ENCODE measurements at places on chromosomes 5 and 9. TPM values are rescaled to one million over a fixed set of nuclear protein-coding genes. Genes with fewer than 3 reads are reported as not detected.

The NFIB gene
- 217 TPM for total RNA-seq

The PCDHAC2 gene
- 3.0 TPM for total RNA-seq

The ATP6V1G1 gene
- 127 TPM for total RNA-seq

The LCN6 gene
- total RNA-seq, result not detected

The ANGPTL2 gene
- total RNA-seq, result 37.7 TPM

The TLX3 gene
- total RNA-seq, result 0.32 TPM

The SOHLH1 gene
- not detected for total RNA-seq

GRCh38 chr9:14479163-14479560 is 165.2 kb upstream of the NFIB start:
- no peak for DNase-seq

- no peak for DNase-seq
These were observed 22.8 kb downstream of the ACER2 start for GRCh38 chr9:19431361-19432171.

- DNase-seq, result no peak
These were observed 198.8 kb downstream of the BNC2 start for GRCh38 chr9:16671591-16672137.

DNA sequence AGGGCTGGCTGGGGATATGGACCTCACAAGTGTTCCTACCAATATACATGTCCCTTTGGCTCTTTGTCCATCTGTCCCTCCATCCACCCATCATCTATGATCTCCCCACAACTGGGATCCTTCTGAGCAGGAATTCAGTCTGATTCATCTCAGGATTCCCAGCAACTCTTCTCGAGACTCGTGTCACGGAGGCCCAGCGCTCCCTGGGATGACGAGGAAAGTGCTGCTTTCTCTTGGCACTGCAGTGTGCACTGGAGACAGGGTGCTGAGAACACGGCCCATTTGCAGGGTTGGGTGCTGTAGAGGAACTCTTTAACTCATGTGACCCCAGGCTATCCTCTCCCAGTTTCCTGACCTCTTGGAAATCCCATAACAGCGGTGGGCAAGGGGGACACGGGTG is 72.9 kb downstream of the ANGPTL2 start:
- DNase-seq, result no peak

DNA sequence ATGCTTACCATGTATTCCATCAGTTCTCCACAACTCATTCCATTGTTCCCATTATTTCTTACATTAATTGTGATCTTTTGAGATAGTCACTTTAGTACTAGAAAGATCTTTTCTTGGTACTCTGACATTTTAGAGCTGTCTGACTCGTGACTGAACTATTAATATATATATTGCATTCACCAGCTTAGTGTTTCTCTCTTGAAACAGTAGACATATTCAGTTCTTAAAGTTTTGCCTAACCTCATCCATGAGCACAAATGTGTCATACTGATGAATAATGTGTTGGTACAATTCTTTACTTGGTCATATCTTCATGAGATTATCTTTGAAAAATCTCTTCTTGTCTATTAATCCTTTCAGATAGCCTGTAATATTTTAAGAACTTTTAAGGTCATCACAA is 74.3 kb downstream of the NLN start:
- no peak for DNase-seq

DNA sequence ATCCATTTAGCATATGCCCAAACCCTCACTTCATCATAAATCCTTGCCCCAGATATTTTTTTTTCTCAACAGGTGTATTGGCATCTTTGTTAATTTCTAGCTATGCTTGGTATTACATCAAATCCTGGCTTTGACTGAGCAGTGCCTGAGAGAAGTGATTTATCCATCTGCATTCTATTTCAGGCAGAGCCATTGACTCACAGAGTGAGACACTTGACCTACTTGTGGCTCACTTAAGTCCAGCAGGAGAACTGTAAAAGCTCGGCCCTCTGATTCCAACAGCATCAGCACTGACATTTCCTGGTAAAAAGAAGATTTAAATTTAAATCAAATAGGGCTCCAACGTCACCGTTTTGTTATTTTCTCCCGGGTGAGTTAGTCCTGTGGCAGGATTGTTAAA is 93.4 kb downstream of the PLK2 start:
- DNase-seq, result no peak

- DNase-seq, result no peak
These were observed 732.0 kb downstream of the CDH18 start for GRCh38 chr5:19256036-19256435.

- no peak for DNase-seq
These were observed 252.3 kb downstream of the PBX3 start for GRCh38 chr9:125999504-125999881.

GRCh38 chr5:33968211-33969005 is 16.1 kb downstream of the SLC45A2 start:
- no peak for DNase-seq

- DNase-seq, result no peak
These were observed 93.0 kb upstream of the NIPAL4 start for GRCh38 chr5:157366741-157367674.

Measured in urinary bladder (tissue), 4 donors.